Activated effector memory CD4-positive, alpha-beta T cell treated with Interleukin-2 at 50 U/mL for 16 hours (primary cell): ENCODE measurements at places on chromosomes 1 and 21.

DNA sequence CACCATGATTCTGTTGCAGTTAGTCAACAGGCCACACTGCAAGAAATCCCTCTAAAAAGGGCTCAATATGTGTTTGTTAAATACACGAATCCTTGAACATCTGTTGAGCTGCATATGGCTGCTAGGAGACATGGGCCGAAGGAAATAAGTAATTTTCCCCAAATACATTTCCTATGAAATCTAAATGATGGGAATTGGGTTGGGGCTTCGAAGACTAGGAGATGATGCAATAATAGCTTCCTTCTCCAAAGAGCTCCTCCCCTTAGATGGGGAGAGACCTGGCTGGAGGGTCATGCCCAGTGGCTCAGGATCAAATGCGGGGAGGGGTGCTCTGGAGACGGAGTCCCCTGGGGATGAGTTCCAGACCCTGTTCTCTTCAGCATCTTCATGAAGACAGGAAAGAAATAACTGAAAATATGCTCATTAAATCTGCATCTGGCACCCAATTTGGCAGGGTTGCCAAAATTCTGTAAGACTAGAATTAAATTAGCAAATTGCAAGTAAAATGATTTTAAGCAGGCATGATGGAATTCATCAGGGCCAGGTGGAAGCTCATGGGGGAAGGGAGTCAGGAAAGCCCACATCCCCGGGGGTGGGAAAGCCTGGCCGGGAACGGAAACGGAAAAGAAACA, 165.0 kb upstream of the EDN2 start:
- no peak for DNase-seq

DNA sequence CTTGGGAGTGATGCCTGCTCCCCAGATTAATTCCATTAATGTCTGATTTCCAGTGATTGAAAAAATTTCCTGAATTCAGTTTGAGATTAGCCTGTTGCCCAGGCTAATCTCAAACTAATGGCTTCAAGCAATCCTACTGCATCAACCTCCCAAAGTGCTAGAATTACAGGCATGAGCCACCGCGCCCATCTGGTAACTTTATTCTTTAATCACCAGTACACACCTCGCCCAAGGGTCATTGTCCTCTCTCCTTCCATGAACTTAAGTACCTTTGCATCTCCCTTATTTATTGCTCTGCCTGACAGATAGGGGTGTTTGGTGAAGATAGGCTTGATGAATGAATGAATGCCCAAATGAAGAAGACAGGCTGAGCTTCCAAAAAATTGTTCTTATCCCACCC, 366.5 kb downstream of the SIPA1L2 start:
- no peak for DNase-seq

DNA sequence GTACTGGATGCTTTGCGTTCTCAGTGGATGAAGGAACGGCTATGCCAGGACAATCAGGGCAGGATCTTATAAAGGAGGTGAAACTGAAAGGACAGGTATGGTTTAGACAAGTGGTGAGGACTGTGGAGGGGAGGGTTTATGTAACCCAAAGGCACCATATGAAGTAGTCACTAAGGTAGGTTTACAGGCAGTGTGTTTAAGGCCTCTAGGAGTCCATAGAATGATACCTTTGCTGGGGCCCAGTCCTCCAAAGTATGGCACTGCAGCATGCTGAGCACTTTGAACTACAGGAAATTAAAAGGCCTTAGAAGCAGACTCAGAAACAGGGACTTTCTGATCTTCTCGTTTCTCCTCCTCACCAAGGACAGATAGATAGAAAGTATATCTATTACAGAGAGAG, 304.7 kb upstream of the USP25 start:
- DNase-seq = no peak

GRCh38 chr1:5225707-5226704, 571.6 kb downstream of the AJAP1 start:
- DNase-seq = no peak
